ENCODE measurements at places on chromosomes 1 and 21. TPM values are rescaled to one million over a fixed set of nuclear protein-coding genes. Genes with fewer than 3 reads are reported as not detected.

The LCE1A gene
- not detected for polyA plus RNA-seq

The ASTN1 gene
- not detected for polyA plus RNA-seq

The IGSF9 gene
- polyA plus RNA-seq = not detected

The ZNF593OS gene
- 0.96 TPM for polyA plus RNA-seq

The C1orf56 gene
- 12.8 TPM for polyA plus RNA-seq

The KCNJ9 gene
- polyA plus RNA-seq = not detected

The SEMA6C gene
- 0.13 TPM for polyA plus RNA-seq

The PTGS2 gene
- polyA plus RNA-seq = not detected

The ADCY10 gene
- polyA plus RNA-seq = not detected

The HSD17B7 gene
- 35.2 TPM for polyA plus RNA-seq

The ETV3L gene
- polyA plus RNA-seq = 1.2 TPM

The ETNK2 gene
- not detected for polyA plus RNA-seq

The SLC5A9 gene
- not detected for polyA plus RNA-seq

The PLA2G5 gene
- polyA plus RNA-seq = not detected

GRCh38 chr1:211511947-211512346 is 20.0 kb upstream of the RD3 start:
- no peaks in the 10 kb centered on the region for H3K36me3 ChIP-seq
- H3K4me3 ChIP-seq = no peak overlapping the region
- no peak overlapping the region for H3K27ac ChIP-seq
- no peak for DNase-seq
- H3K27me3 ChIP-seq = no peaks in the 10 kb centered on the region
- peaks cover 21% of the 10 kb centered on the region for H3K4me1 ChIP-seq

GRCh38 chr1:6842301-6842700 is 57.0 kb downstream of the CAMTA1 start:
- peaks cover 3% of the 10 kb centered on the region for H3K4me1 ChIP-seq
- H3K4me3 ChIP-seq = no peak overlapping the region
- no peaks in the 10 kb centered on the region for H3K36me3 ChIP-seq
- no peak overlapping the region for H3K27ac ChIP-seq
- H3K27me3 ChIP-seq = no peaks in the 10 kb centered on the region

DNA sequence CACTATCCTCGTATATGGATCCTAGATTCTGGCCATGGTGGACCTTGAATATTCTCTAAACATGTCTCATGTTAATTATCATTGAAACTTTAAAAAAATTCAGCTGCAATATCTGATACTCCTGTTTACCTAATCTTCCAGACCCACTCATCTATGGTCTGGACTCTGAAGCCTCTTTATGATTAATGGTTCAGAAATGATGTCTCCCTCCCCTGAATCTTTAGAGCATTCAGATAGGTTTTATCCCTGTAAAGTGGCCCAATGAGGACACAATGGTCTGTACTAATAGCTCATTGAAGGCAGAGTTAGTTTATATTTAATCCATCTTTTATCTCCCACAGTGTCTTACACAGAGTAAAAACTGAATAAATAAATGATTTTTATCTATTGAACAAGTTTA is 53.0 kb upstream of the DUSP10 start:
- H3K27me3 ChIP-seq = no peaks in the 10 kb centered on the region
- peaks cover 25% of the 10 kb centered on the region for H3K4me1 ChIP-seq
- no peak for DNase-seq
- H3K27ac ChIP-seq = peak overlapping the region; percentile 41
- no peaks in the 10 kb centered on the region for H3K36me3 ChIP-seq

GRCh38 chr1:248792342-248792741 is 33.4 kb downstream of the SH3BP5L start:
- peak overlapping the region; percentile 4 for H3K27ac ChIP-seq

GRCh38 chr21:35900539-35900938 is 159.8 kb downstream of the SETD4 start:
- no peak for DNase-seq
- no peak overlapping the region for H3K27ac ChIP-seq
- H3K27me3 ChIP-seq = no peaks in the 10 kb centered on the region
- peaks cover 5% of the 10 kb centered on the region for H3K4me1 ChIP-seq
- H3K4me3 ChIP-seq = no peak overlapping the region
- no peaks in the 10 kb centered on the region for H3K36me3 ChIP-seq

GRCh38 chr1:246647513-246647912 is 76.7 kb upstream of the SCCPDH start:
- H3K4me3 ChIP-seq = no peak overlapping the region
- peaks cover 21% of the 10 kb centered on the region for H3K36me3 ChIP-seq
- no peak for DNase-seq
- no peaks in the 10 kb centered on the region for H3K27me3 ChIP-seq
- H3K4me1 ChIP-seq = peaks cover 5% of the 10 kb centered on the region

DNA sequence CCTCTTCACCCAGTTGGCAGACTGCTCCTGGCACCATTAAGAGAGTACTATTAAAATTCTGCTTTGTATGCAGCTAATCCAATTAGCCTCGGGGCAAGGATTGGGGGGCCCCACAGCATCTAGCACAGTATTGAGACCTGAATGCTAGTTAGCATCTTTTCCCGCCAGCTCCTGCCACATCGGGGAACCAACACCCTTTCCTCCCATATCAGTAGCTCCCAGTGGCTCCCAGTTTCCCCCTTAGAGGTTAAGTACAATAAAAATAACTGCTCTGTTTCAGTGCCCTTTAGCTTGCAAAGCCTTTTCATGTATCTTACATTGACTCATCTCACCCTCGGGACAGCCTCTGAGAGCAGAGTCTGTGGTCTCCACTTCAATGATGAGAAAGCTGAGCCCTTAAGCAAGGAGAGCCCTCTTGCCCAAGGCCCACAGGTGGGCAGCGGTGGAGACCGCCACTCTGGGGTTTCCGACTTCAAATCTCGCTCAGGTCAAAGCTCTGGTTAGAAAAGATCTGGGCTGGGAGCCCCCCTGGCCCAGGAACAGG is 4.2 kb upstream of the PMVK start:
- no peaks in the 10 kb centered on the region for H3K36me3 ChIP-seq
- H3K4me3 ChIP-seq = peak overlapping the region; percentile 74
- H3K27ac ChIP-seq = peak overlapping the region; percentile 100
- H3K4me1 ChIP-seq = peaks cover 74% of the 10 kb centered on the region

- H3K36me3 ChIP-seq = no peaks in the 10 kb centered on the region
- H3K4me3 ChIP-seq = no peak overlapping the region
- H3K27ac ChIP-seq = no peak overlapping the region
- no peak for DNase-seq
- no peaks in the 10 kb centered on the region for H3K27me3 ChIP-seq
- H3K4me1 ChIP-seq = no peaks in the 10 kb centered on the region
Measured at GRCh38 chr1:117575586-117576225, 30.1 kb upstream of the TENT5C start.

DNA sequence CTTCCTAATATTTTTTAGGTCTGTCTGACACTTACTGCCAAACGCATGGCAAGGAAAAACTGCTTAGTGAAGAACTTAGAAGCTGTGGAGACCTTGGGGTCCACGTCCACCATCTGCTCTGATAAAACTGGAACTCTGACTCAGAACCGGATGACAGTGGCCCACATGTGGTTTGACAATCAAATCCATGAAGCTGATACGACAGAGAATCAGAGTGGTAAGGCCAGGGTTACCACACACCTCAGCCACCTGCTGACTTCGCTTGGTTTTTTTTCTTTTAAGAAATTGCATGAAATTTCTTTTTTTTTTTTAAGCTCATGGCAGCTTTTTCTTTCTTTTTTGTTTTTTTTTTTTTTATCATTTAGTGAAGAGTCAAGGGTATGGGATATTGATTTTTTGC is 17.2 kb downstream of the ATP1A1 start:
- H3K27me3 ChIP-seq = no peaks in the 10 kb centered on the region
- peak overlapping the region; percentile 35 for H3K27ac ChIP-seq
- no peak for DNase-seq
- H3K4me3 ChIP-seq = no peak overlapping the region

DNA sequence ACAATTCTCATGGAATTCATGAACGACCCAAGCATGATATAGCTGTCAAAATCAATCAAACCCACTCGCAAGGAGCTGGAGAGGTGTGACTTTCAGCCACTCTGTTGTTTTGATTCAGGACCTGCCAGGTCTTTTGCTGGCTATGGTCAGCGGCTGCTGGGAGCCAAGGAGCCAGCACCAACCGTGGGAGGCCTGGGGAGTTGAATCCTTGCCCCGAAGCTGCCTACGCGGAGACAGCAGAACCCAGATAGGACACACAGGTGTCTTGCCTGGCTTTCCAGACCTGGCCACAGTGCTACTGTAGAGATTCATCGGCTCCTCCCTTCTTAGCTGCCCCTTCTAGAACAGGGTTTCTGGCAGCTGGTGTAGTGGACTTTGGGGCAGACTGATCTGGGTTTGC is 42.7 kb downstream of the ZSCAN20 start:
- no peak for DNase-seq
- no peaks in the 10 kb centered on the region for H3K27me3 ChIP-seq
- H3K27ac ChIP-seq = no peak overlapping the region
- no peaks in the 10 kb centered on the region for H3K4me1 ChIP-seq
- no peak overlapping the region for H3K4me3 ChIP-seq

DNA sequence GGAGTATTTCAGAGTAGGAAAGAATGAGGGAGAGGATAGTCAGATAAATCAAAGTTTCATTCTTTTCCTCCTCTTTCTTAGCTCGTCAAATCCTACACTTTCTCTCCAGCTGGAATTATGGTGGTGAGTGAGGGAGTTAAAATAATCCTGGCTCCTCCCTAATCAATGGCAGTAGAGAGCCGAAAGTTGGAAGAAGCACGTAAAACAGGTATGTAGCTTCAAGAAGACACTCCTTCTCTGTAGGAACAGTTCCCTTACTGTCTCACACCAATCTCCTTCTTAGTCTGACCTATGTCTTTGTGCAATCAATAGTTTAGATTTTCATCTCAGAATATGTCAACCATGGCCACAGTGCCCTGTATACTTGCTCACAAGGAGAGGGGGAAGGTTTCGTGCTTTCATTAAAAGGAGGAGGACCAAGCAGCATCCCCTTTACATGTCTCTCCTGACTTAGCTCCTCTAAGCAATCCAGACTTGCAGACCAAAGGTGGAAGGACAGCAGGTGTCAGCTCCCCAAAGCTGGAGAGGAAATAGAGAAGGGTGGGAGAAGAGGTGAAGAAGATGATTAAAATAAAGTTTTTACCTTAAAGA is 878 bp downstream of the MINDY1 start:
- H3K27me3 ChIP-seq = no peaks in the 10 kb centered on the region
- peak overlapping the region; percentile 73 for H3K27ac ChIP-seq
- H3K36me3 ChIP-seq = no peaks in the 10 kb centered on the region
- H3K4me1 ChIP-seq = peaks cover 12% of the 10 kb centered on the region
- peak overlapping the region; percentile 73 for H3K4me3 ChIP-seq

GRCh38 chr1:64497088-64497883 is 27.4 kb downstream of the CACHD1 start:
- no peak overlapping the region for H3K4me3 ChIP-seq
- H3K36me3 ChIP-seq = no peaks in the 10 kb centered on the region
- no peaks in the 10 kb centered on the region for H3K27me3 ChIP-seq
- H3K27ac ChIP-seq = no peak overlapping the region
- H3K4me1 ChIP-seq = no peaks in the 10 kb centered on the region

- H3K27me3 ChIP-seq = peaks cover 2% of the 10 kb centered on the region
- DNase-seq = no peak
- H3K27ac ChIP-seq = no peak overlapping the region
Measured at GRCh38 chr1:30242168-30242567, 481.2 kb downstream of the MATN1 start.

- no peaks in the 10 kb centered on the region for H3K36me3 ChIP-seq
- H3K4me3 ChIP-seq = no peak overlapping the region
- DNase-seq = no peak
Measured at GRCh38 chr21:33162436-33162951, 67.2 kb upstream of the IFNAR2 start.

- H3K36me3 ChIP-seq = peaks cover 21% of the 10 kb centered on the region
- H3K4me1 ChIP-seq = no peaks in the 10 kb centered on the region
- H3K27ac ChIP-seq = no peak overlapping the region
- no peak for DNase-seq
- H3K27me3 ChIP-seq = no peaks in the 10 kb centered on the region
Measured at GRCh38 chr1:167994560-167994959, 57.7 kb upstream of the MPC2 start.

- H3K27me3 ChIP-seq = no peaks in the 10 kb centered on the region
- H3K27ac ChIP-seq = no peak overlapping the region
- DNase-seq = no peak
- H3K4me3 ChIP-seq = no peak overlapping the region
- no peaks in the 10 kb centered on the region for H3K36me3 ChIP-seq
- H3K4me1 ChIP-seq = no peaks in the 10 kb centered on the region
Measured at GRCh38 chr1:15768388-15768787, 9.8 kb downstream of the FBLIM1 start.

- H3K4me1 ChIP-seq = no peaks in the 10 kb centered on the region
- no peaks in the 10 kb centered on the region for H3K27me3 ChIP-seq
- H3K27ac ChIP-seq = no peak overlapping the region
Measured at GRCh38 chr21:45767071-45768006, 123.8 kb downstream of the PCBP3 start.

GRCh38 chr1:58441699-58442098 is 104.8 kb downstream of the OMA1 start:
- no peak for DNase-seq
- H3K36me3 ChIP-seq = no peaks in the 10 kb centered on the region
- no peaks in the 10 kb centered on the region for H3K4me1 ChIP-seq
- H3K27ac ChIP-seq = no peak overlapping the region
- no peaks in the 10 kb centered on the region for H3K27me3 ChIP-seq
- no peak overlapping the region for H3K4me3 ChIP-seq

- H3K27ac ChIP-seq = no peak overlapping the region
- H3K4me1 ChIP-seq = no peaks in the 10 kb centered on the region
- no peaks in the 10 kb centered on the region for H3K36me3 ChIP-seq
- no peak for DNase-seq
- H3K27me3 ChIP-seq = no peaks in the 10 kb centered on the region
- H3K4me3 ChIP-seq = no peak overlapping the region
Measured at GRCh38 chr1:86992861-86993260, 78.4 kb downstream of the HS2ST1 start.

GRCh38 chr1:59034925-59035324 is 251.1 kb upstream of the JUN start:
- H3K36me3 ChIP-seq = no peaks in the 10 kb centered on the region
- no peak overlapping the region for H3K4me3 ChIP-seq
- DNase-seq = no peak
- no peak overlapping the region for H3K27ac ChIP-seq
- H3K27me3 ChIP-seq = no peaks in the 10 kb centered on the region

GRCh38 chr1:15852828-15853302 is 5.4 kb downstream of the SPEN start:
- H3K4me1 ChIP-seq = no peaks in the 10 kb centered on the region
- H3K36me3 ChIP-seq = no peaks in the 10 kb centered on the region
- H3K27ac ChIP-seq = no peak overlapping the region
- no peak for DNase-seq
- 0 out of 2 replicates have a peak overlapping the region, but pooled peaks have one; percentile 30 for H3K4me3 ChIP-seq

GRCh38 chr1:30727824-30728223 is 4.4 kb upstream of the MATN1 start:
- H3K4me1 ChIP-seq = peaks cover 23% of the 10 kb centered on the region
- no peak for DNase-seq
- no peak overlapping the region for H3K4me3 ChIP-seq
- H3K27ac ChIP-seq = no peak overlapping the region

- H3K27ac ChIP-seq = no peak overlapping the region
- no peak for DNase-seq
- no peak overlapping the region for H3K4me3 ChIP-seq
- H3K4me1 ChIP-seq = no peaks in the 10 kb centered on the region
Measured at GRCh38 chr1:68313735-68314134, 81.4 kb upstream of the WLS start.

- no peaks in the 10 kb centered on the region for H3K27me3 ChIP-seq
- H3K4me3 ChIP-seq = peak overlapping the region; percentile 60
- H3K36me3 ChIP-seq = no peaks in the 10 kb centered on the region
- no peak for DNase-seq
Measured at GRCh38 chr21:45644041-45644906, 749 bp downstream of the PCBP3 start.

- H3K4me1 ChIP-seq = no peaks in the 10 kb centered on the region
- H3K27ac ChIP-seq = no peak overlapping the region
- H3K36me3 ChIP-seq = no peaks in the 10 kb centered on the region
- no peak overlapping the region for H3K4me3 ChIP-seq
- no peak for DNase-seq
Measured at GRCh38 chr1:15083578-15083977, 70.0 kb upstream of the TMEM51 start.
